Hematopoietic multipotent progenitor cell (in vitro differentiated cells): ENCODE measurements at places on chromosomes 5 and 9. TPM values are rescaled to one million over a fixed set of nuclear protein-coding genes. Genes with fewer than 3 reads are reported as not detected.

- DNase-seq = no peak
Observed at GRCh38 chr9:18606281-18606680, 132.3 kb downstream of the ADAMTSL1 start.

DNA sequence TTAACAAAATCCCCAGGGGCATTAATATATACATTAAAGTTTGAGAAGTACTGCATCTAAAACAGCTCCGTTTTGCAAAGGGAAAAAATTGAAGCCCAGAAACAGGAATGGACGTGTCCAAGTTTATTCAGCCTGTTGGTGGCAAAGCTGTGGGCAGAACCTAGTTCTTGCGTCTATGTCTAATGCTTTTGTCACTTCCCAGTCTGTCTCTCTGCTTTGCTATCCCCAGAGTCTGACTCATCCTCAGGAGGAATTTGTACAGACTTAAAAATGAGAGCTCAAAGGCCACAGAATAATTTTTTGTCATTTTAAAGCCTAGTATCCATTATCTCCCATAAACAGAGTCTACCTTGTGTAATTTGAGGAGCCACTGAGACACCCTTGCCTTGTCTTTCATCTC lies 330.9 kb upstream of the GRIA1 start:
- no peak for DNase-seq

DNA sequence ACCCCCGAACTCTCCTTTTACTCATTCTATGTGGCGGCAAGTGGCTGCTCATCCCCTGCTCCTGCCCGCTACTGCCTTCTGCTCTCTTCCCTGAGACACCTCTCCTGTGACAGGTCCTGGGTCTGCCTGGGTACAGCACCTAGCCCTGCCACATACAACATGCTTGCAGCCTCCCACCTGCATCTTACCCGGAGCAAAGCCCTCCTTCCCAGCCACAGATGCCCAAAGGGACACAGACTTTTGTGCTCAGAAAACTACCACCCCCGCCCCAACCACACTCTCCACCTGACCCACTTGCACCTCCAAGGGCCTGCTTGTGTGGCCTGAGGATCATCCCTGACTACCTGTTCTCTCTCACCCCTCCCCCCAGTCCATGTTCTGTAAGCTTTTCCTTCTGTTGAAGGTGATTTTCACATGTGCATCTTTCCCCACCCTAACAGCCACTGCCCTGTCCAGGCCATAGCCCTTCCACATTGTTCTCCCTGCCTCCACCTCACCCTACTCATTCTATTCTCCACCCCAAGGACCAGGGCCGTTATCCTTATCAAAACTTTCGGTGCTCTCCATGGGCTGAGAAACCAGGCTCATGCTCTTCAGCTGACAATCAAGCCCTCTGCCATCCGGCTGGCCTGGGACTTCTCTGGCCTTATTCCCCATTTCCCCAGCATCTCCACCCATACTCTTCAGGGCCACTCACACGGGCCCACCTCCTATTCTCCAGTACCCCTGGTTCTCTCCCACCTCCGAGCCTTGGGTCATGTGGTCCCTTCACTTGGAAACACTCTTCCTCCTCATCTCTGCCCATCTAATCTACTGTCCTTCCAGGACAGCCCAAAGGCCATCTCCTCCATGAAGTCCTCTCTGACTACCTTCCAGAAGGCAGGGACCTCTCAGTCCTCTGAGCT lies 46.4 kb upstream of the ALDH1B1 start:
- no peak for DNase-seq

GRCh38 chr9:131641618-131642495 lies 96.5 kb downstream of the PRRT1B start:
- DNase-seq = no peak

DNA sequence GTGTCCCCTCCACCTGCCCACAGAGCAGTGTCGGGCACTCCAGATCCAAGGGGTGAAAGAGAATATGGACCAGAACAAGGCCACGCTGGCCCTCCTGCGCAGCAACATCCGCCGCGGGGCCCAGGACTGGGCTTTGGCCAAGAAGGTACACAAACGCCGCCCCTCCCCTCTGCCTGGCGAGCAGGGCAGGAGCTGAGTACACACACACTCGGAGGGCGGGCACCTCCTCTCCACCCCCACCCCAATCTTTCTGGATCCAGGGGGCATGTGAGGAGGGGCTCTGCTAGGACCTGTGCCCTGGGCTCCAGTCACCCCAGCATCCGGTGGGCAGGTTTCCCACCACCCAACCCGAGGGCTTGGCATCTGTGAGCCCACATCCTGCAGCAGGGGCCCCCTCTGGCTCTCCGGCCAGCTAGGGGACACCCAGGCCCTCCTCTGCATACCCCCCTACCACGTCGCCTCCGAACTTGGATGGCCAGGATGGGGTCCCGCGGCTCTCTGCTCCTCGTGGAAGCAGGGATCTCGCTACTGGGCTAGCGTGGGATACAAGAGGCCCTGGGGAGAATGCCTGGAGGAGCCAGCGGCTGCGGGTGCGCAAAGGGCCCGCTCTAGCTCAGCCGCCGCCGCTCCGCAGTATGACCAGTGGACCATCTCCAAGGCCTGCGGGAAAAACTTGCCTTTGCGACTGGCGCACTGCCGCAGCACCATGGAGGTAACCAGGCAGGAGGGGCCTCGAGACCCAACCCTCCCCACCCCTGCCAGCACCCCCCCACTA lies 3.1 kb downstream of the CCDC183 start:
- DNase-seq = no peak

- no peak for DNase-seq
Observed at GRCh38 chr9:12657998-12658397, 35.2 kb upstream of the TYRP1 start.

- DNase-seq = no peak
Observed at GRCh38 chr5:163659568-163659902, 154.1 kb downstream of the MAT2B start.

DNA sequence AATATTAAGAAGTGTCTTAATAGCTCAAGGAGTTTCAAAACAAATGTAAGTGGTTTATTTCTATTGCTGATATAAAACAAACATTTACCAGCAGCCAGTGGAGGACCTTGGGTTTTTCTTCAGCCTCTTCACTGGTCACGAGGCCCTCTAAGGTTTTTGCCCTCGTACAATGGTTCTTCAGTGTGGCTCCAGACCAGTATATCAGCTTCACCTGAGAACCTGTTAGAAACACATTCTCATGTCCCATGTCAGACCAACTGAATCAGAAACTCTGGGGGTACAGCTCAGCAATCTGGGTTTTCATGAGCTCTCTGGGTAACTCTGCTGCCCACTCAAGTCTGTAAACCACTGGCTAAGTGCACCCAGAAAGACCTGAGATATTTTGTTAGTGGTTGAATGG lies 12.9 kb downstream of the WWC1 start:
- no peak for DNase-seq

- DNase-seq = no peak
Observed at GRCh38 chr5:143920772-143921171, 108.8 kb downstream of the HMHB1 start.

DNA sequence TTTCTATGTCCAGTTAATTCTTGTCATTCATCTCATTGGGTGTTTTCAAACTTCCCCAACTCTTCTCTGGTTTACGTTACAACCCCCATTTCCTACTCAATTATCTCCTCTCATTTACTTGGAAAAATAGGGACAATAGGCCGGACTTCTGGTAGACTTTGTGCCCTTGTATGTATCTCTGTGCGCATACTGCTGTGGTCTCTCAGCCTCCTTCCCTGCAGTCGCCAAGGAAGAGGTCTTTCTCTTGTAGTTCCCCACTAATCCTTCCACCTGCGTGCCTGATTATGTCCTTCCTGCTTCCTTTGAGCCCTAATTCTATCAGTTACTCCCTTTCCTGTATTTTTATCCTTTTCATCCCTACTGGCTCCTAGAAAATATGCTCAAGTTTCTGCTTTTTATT lies 176.3 kb downstream of the GDNF start:
- DNase-seq = no peak

DNA sequence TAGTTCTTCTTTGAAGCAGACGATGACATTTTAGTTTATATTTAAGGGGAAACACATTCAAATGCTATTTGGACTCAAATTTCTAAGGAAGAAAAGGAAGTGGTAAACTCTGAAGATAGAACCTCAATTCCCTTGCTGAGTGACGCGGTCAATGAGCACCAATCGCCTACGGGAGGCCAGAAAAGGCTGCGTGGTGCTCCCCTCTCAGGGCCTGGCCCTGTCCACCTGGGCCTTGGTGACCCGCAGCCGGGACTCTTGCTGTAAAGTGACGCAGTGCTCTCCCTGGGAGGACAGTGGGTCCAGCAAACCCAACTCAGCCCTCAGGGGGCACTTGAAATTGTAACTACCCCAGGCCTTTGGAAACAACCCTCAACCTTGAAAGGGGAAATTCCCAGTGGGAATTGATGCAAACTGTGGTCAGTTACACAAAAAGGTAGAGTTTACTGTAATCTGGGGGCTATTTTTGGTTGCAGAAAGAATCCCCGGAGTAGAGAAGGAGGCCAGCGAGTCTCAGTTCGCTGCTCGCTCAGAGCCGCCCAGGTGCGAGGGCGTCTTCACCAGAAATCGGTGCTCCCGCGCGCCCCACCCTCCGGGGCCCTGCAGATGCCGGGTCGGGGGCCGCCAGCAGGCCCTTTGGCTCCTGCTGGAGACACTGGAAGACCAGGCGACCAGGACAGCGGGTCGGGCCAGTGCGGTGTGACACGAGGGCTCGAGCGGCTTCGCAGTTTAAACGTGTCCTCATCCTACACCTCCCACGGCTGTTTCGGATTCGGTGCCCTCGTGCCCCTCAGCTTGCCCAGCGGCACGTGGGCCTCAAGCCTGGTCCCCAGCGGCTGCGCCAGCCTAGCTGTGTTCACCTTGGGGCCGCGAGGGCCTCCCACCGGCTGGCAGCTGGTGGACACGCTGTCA lies 1.4 kb upstream of the ANKRD33B start:
- no peak for DNase-seq

DNA sequence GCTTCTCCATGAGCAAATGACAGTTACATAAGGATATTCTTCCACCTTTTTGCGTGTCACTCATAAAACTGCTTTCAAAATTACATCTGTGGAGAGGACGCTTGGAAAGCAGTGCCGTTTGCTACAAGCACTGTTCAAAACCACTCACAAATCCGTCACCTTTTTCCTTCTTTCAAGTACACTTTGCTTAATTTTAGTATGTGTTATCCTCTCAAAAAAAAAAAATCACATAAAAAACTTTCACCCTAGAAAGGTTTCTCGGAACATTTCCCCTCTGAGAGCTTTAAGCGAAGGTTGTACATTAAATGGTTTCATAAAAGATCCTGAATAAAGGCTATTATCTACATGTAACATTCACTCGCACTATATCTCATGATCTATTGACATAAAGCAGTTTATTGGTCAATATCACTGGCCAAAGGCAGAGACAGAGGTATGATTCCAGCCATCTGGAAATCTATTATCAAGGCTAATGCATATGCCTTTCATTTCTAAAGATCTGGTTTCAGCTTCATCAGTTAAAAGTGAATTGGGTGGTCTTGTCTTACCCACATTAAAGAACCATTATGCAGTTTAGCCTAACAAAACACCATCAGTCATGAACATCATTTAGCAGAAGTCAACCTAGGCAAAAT lies 163.6 kb downstream of the ENC1 start:
- no peak for DNase-seq

DNA sequence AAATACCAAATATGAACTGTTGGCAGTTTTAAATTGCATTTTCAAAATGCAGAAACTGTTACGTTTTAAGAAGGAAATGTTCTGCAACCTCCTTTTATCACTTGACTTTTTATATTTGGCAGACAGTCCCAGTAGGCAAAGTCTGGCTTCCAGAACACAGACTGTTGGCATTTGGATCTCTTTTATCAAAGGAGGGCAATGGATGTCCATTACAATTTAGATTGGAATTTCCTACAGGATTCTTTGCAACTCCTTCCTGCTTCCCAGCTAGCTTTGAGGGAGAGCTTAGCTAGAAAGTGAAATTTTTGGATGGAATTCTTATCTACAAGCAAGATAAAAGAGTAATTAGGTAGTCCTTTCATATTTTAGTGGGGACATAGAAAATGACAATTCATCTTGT lies 142.6 kb downstream of the SLF1 start:
- DNase-seq = no peak

DNA sequence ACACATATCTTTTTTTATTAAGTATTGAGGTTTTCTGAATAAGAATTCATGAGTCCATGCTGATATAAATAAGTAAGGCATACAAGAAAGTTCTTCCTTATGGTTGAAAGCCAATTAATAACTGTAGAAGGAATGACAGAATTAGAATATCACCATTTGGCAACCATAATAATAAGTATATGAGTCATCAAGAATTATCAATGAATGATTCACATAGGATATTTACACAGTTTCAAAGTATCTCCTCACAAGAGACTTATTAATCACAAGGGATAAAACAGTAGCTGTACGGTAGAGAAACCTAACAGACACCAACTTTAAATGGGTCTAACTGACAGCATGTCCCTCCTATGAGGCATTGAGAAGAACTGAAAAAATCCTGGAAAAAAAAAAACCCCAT lies 161.6 kb downstream of the NR3C1 start:
- no peak for DNase-seq

DNA sequence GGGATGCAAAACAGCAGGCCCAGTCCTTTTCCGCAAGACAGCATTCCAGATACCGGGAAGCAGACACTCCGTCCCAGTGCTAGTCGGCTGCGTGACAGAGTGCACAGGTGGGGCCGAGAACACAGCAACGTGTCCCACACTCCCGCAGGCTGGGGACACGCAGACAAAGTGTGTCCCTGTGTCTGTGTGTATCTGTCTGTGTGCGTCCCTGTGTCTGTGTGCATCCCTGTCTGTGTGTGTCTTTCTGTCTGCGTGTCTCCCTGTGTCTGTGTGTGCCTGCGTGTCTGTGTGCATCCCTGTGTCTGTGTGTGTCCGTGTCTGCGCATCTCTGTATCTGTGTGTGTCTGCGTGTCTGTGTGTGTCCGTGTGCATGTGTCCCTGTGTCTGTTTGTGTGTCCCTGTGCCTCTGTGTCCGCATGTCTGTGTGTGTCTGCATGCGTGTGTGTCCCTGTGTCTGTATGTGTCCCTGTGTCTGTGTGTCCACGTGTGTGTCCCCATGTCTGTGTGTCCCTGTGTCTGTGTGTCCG lies 137.0 kb downstream of the MRPL36 start:
- DNase-seq = no peak

DNA sequence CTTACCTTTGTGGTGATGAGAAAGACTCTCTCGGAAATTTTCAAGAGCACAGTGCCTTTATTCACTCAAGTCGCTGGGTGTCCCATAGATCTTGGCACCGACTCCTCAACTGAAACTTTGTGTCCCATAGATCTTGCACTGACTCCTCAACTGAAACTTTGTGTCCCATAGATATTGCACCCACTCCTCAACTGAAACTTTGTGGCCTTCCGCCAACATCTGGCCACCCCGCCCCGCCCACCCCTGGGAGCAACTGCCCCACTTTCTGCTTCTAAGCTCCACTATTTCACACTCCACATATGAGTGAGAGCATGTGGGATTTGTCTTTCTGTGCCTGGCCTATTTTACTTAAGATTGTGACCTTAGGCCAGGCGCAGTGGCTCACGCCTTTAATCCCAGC lies 12.7 kb upstream of the EGFL7 start:
- no peak for DNase-seq

Gene FOXD4L3
- total RNA-seq = under 0.01 TPM

Gene LVRN
- not detected for total RNA-seq

Gene ZNF462
- 6.5 TPM for total RNA-seq

Gene IFNB1
- under 0.01 TPM for total RNA-seq

Gene MARCOL
- total RNA-seq = not detected

Gene DBH
- total RNA-seq = not detected

Gene ELOVL7
- 8.1 TPM for total RNA-seq

Gene RBM18
- total RNA-seq = 3.5 TPM

Gene PCDHGA5
- total RNA-seq = 1.1 TPM

Gene PCDHGB5
- total RNA-seq = 2.4 TPM

Gene SLC46A2
- total RNA-seq = under 0.01 TPM
